ENCODE measurements at places on chromosomes 6 and 20.

DNA sequence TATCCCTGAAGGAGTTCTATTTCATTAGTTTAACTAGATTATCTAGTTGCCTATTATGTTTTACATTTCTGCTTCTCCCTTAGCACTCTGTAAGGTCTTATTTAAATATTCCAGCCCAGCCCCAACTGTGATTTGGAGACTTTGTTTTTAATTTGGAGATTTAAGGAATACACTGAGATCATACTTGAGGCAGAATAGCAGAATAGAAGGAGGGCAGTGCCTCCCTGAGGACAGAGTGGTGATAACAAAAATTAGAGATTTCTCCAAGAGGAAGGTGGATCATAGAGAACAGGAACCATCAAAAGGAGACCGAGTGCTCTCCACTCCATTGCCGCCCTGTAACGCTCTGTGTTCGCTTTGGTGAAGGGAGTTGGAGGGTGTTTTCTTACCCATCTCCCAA, 14.8 kb upstream of the CD164 start:
- no peak for DNase-seq

DNA sequence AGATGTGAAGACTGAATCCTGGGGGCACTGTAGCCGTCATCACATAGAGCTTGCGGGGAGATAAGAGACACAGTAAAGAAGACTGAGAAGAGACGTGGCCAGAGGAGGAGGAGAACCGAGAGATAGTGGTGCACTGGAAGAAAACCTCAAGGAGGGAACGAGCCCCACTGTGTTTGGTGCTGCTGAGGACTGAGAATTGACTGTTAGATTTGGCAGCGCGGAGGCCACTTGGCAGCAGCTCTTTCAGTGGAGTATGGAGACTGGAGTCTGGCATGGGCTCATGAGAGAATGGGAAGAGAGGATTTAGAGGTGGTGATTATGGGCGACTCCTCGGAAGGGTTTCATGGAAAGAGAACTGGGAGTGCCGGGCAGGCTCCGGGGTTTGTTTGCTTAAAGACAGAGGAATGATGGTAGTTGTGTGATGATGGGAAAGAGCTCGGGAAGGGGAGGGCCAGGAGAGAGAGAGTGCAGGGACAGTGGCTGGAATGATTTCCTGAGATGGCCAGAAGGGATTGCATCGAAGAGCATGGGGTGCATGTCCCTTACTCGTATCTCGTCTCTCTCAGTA, 18.0 kb downstream of the CDYL start:
- no peak for DNase-seq

GRCh38 chr6:153856929-153857376, 182.1 kb upstream of the OPRM1 start:
- no peak for DNase-seq

GRCh38 chr6:106110164-106110826, 24.2 kb downstream of the PRDM1 start:
- DNase-seq = no peak

GRCh38 chr6:1285956-1286355, 25.9 kb upstream of the FOXQ1 start:
- DNase-seq = no peak

DNA sequence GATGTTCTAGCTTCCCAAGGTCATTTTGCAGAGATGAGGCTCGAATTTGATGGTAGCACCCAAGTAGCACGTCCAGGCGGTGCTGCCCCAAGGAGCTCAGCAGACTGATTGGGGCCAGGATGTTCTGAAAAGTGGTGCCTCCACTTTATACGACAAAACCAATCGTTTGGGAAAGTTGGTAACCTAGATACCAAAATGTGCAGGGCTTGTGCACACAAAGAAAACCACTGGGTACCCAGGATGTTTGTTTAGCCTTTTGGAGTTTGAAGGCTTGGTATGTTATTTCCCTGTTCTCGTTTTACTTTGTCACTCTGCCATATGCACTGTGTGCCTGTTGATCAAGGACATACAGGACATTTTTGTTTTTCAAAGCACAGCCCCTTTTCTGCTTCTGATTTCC, 40.7 kb upstream of the PBOV1 start:
- DNase-seq = no peak

GRCh38 chr6:47187893-47188587, 121.7 kb downstream of the TNFRSF21 start:
- DNase-seq = no peak

All from RWPE1 (cell line).